H54 (cell line): ENCODE measurements at places on chromosomes 1 and 21.

DNA sequence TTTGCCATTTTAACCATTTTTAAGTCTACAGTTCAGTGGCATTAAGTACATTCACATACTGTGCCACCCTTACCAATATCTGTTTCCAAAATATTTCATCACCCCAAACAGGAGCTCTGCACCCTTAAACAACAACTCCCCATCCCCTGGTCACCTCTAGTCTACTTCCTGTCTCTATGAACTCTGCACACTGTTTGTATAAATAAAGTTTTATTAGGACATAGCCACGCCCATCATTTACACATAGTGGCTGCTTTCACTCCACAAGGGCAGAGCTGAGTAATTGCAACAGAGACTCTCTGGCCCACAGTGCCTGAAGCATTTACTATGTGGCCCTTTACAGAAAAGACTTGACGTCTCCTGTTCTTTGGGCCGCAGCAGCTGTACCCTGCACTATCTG lies 30.1 kb downstream of the KCNAB2 start:
- peak; percentile 20 for DNase-seq

DNA sequence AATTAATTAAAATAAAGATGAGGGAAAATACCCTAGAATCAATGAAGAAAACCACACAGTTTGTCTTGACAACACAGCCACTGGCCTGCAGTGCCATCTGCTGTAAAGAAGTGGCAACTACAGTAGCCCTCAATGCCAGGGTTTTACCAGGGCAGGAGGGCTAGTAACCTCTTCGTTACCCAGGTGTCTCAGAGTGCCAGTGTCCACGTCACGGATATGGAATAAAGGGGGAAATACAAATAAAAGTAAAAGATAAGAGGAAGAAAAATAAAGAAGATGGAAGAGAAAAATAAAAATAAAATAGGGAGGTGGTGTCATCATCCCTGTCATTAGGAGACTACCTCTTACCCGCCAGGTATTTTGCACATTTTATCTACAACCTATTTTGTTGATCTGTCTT lies 14.2 kb upstream of the SLC44A3 start:
- DNase-seq: peak; percentile 32

GRCh38 chr1:230043081-230043480 lies 24.0 kb upstream of the GALNT2 start:
- DNase-seq: no peak

GRCh38 chr1:59687081-59687480 lies 127.7 kb upstream of the HOOK1 start:
- DNase-seq: no peak

GRCh38 chr21:35020902-35021301 lies 28.2 kb downstream of the RUNX1 start:
- no peak for DNase-seq

DNA sequence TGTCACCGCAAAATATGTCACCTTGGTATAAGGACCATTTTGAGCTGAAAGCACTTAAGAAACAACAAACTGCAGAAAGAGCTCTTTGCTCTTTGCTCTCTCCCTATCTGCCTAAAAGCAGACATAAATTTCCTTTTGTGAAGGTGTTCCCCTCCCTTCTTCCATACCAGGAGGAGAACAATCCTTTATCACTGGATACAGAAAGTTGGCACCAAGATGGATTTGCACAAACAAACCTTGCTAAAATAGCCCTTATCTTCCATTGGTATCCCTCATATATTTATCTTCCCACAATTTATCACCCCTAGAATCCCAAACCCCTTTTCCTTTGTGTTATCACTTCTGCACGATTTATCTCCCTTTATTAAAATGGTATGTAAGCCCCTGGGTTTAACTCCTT lies 51.4 kb downstream of the DPYD start:
- DNase-seq: no peak

DNA sequence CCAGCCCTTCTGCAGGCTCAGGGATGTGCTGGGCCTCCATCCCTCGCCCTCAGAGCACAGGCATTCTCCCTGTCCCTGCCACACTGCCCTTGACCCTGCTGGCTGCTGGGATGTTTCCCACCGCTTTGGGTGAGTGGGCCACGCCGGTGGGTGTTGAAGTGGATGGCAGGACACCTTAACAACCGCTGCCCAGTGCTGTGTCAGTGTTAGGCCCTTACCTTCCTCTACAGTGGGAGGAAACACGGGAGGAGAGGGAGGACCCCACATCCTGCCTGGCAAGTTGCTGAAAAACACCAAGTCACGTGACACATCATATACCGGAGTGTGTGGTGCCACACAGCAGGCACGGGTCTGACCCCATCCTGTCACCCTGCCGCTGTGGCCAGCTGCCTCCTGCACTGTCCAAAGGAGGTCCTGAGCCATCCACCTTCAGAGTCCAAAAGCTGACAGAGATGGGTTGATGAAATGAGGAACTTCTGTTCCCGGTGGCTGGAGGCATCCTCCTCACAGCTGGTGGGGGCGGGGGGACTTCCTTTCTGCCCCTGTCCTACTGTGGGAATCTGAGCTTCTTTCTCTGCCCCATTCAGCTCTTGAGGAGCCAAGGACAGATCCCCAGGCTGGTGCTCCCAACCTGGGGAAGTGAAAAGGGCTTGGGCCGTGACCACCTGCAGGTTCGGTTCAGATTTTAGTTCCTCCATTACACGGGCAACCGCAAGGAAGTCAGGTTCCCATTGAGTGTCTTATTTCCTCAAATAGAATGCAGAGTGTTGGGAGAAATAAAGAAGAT lies 3.2 kb upstream of the THEMIS2 start:
- no peak for DNase-seq
